ENCODE measurements at places on chromosomes 5 and 9.

GRCh38 chr5:103605277-103605676, 42.7 kb upstream of the NUDT12 start:
- DNase-seq: no peak

DNA sequence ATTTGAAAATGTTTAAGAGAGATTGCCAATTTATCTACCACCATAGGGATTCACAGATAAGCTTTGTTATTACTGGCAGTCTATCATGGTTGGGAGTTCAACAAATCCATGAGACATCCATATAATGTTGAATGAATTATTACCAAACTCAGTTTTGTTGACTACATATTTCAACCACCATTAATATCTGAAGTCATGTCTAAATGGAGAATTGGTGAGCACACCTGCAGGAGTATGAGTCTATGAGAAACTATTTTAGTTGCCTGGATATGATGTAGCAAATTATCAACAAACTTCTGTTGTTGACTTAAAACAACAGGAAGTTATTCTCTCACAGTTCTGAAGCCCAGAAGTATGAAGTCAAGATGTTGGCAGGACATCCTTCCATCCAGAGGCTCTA, 126.8 kb upstream of the FBXL7 start:
- DNase-seq: no peak

GRCh38 chr5:177370488-177371119, 12.9 kb downstream of the RGS14 start:
- DNase-seq: peak; percentile 80

GRCh38 chr9:18393340-18394130, 80.4 kb upstream of the ADAMTSL1 start:
- no peak for DNase-seq

GRCh38 chr9:7177383-7177782, 419.6 kb downstream of the KDM4C start:
- DNase-seq: no peak

- no peak for DNase-seq
Observed at GRCh38 chr9:120564589-120564988, 15.4 kb downstream of the CDK5RAP2 start.

- DNase-seq: no peak
Observed at GRCh38 chr5:83026930-83027687, 50.1 kb downstream of the TMEM167A start.

DNA sequence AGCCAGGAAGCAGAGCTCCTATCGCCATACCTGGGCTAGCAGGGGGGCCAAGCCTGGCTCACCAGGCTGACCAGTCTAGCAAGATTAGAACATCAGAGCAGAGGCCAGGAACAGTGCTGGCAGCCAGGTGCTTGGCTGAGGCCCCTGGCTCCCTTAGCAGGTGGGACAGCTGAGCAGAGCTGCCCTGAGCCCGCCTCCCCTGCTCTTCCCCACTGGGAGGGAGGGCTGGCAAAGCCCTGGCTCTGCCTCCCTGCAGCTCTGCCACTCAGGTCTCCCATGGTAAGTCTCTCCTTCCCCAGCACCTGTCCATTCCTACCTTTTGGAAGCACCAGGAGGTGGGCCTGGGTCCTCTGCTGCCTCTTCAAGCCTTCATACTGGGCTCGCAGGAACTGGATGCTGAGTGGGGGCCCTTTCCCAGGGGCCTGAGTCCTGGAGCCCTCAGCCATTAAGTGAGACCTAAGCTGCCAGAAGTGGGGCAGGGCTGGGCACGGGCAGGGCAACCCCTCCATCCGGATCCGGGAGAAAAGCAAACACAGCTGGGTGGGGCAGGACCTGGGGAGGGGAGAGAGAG, 803 bp downstream of the C9orf152 start:
- DNase-seq: no peak

GRCh38 chr5:159947708-159948358, 31.6 kb downstream of the ADRA1B start:
- no peak for DNase-seq

DNA sequence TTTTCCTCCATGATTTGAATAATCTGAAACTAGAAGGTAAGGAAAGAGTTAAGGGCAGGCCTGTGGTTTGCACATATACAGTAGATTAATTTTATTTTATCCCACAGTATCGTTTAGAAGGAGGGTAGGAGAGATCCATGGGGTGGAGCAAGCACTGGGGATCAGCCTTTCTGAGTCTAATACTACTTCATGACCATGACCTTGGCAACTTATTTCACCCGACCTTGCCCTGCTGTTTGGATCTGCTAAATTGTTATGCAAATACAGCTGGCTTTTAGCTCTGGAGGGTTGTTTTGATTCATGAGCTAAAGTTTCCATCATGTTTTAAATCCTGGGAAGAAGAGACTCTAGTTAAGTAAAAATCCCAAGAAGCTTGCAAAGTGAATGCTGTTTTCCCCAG, 864 bp upstream of the GRIN3A start:
- no peak for DNase-seq

GRCh38 chr9:119924736-119925135, 555.5 kb upstream of the BRINP1 start:
- no peak for DNase-seq

- no peak for DNase-seq
Observed at GRCh38 chr9:137988701-137989100, 111.1 kb downstream of the CACNA1B start.

DNA sequence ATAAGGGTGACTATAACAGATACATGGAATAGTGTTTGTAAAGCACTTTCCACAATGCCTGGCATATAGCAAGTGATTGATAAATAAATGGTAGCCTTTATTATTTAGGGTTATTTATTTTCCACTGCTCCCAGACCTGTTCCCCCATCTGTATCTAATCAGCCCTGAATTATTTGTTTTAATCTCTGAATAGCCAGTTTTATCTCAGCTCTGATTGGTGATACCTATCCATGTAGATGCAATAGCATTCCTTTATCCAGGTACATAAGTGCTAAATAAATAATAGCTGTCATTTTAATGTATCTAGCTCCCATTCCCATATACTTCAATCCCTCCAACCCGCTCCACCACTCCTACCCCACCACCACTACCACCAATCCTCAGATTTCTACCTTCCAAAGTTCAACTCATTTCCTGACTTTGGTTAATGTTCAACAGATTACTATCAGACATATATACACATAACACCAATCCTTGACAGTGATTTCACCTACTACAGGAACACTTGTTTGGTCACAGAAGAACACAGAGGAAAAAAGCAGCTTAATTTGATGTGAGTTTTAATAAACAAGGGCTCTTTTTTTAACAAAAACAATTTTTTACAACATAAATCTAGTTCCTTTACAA, 14.0 kb downstream of the PRKAA1 start:
- DNase-seq: no peak

DNA sequence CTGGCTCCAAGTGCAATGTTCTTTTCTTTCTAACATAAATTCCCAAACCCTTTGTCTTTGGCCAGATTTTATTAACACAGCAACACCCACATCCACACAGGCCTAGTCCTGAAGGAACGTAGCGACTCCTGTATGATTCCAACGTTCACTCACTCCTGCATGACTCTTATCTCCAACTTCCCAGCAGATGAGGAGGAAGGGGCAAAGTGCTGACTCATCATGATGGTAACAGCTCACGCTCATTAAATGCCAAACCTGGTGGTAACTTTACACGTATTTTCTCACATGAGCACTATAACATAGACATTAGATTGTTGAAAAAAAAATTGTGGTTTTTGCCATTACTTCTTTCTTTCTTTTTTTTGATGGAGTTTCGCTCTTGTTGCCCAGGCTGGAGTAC, 1349.5 kb downstream of the EFNA5 start:
- no peak for DNase-seq

DNA sequence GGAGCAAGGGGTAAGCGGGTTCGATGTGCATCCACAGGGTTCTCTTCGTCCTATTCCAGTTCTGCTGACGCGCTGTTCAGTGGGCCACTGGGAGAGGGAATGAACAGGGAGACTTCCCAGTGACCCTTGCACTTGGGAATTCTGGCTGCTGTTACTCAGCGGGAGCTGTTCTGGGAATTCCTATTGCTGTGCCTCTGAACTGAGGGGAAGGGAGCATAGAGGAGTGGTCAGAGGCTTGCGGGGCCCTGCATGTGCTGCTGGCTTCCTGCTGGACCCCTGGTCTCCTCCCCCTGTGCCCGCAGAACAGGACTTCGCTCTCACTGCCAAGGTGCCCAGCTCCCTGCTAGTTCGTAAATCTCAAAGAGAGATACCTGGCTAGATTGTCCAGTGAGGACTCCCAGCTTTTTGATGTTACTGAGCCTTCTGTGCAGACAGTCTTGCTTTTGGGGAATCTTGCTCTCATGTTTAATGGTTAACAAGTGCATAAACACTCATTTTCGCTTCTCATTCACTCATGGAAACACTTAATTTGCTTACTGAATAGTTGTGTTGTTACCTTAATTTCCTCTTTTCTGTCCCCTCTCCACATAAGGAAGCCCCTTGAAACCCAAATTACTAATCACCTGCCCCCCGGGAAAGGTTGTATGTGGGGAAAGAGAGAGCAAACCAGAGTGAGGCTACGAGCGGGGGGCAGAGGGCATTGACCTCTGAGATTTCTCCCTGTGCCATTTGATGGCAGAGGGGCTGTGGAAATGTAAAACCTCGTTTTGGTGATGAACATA, 5.9 kb downstream of the TRIO start:
- DNase-seq: no peak

- peak; percentile 89 for DNase-seq
Observed at GRCh38 chr9:115209601-115210306, 91.8 kb upstream of the TNC start.

GRCh38 chr9:130927995-130928900, 10.8 kb downstream of the FIBCD1 start:
- no peak for DNase-seq

GRCh38 chr5:156683509-156683908, 166.6 kb upstream of the PPP1R2B start:
- DNase-seq: no peak

- no peak for DNase-seq
Observed at GRCh38 chr5:6758236-6758635, 45.0 kb downstream of the TENT4A start.

- no peak for DNase-seq
Observed at GRCh38 chr9:81455462-81456219, 233.7 kb downstream of the TLE1 start.

DNA sequence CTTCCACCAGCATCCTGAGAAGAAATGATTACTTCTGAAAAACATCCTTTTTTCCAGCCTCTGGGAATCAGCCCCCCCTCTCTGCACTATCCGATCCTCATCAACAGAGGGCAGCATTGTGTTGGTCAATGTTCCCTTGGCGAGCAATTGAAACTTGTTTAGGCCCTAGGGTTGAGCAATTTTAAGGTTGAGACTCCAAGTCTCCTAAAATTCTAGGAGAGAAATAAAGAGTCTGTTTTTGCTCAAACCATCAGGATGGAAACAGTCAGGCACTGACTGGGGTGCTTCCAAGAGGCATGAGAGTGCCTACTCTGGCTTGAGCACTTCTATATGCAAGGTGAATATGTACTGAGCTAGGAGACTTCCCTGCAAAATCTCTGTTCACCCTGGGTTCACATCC, 12.4 kb upstream of the CYFIP2 start:
- DNase-seq: no peak

DNA sequence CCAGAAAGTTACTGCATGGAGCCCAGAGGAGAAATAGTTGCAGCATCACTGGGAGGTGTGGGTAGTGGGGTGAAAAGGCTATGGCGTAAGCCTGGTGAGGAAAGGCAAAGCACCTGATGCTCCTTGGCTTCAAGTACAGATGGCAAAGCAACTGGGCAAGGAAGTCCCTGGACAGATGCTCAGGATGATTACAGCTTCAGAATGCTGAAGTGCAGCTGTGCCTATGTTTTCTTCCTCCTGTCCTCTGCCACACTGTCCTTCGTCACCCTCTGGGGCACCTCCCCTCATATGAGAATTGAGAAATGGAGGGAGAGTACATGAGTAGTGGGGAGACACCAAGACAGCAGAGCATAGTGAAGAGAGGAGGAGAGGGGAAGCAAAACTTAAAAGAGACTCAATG, 328.0 kb downstream of the PDE4D start:
- DNase-seq: no peak

DNA sequence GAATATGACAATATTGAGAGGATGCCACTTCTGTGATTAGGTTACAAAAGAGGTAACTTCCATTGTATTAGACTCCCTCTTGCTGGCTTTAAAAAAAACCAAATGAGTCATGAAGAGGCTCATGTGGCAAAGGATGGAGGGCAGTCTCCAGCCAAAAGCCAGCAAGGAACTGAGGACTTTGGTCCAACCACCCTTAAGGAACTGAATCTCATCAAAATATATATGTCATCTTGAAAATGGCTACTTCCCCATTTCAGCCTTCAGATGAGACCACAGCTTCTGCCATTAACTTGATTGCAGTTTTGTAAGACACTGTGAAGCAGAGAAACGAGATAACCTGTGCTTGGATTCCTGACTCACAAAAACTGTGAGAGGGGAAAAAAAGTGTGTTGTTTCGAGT, 15.5 kb upstream of the TRIM32 start:
- DNase-seq: no peak

- DNase-seq: no peak
Observed at GRCh38 chr5:125005266-125005665, 258.8 kb upstream of the ZNF608 start.

DNA sequence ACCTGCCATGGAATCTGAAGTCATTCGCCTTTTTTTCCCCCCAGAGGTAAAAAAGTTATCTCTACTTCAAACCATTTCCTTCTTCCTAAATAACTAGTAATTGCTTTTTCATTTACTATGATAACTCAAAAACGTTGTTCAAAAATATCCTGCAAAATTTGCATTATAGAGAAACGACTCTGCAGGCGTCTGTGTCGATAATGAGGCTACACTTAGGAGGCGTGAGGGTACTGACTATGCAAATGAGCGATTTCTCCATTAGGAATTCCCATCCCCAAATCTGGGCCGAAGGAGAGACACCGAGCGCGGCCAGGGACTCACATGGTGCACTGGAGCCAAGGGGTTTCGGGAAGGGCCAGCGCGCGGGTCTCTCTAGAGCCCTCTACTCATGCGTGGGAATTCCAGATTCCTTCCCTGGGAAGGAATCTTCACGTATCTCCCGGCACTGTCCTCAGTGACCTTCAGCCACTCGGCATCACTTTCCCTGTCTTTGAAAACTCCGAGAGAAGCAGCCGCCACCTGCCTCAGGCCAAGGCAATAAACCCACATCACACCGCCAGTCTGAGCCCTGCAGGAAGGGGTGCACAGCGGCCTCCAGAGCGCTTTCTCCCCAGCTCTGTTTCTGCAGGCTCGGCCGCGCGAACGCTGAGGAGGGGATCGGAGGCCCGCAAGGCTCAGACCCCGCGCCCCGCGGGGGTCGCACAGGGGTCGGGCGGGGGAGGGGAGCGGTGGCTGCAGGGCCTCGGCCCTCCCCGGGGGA, 718 bp upstream of the DENND4C start:
- DNase-seq: peak; percentile 73

DNA sequence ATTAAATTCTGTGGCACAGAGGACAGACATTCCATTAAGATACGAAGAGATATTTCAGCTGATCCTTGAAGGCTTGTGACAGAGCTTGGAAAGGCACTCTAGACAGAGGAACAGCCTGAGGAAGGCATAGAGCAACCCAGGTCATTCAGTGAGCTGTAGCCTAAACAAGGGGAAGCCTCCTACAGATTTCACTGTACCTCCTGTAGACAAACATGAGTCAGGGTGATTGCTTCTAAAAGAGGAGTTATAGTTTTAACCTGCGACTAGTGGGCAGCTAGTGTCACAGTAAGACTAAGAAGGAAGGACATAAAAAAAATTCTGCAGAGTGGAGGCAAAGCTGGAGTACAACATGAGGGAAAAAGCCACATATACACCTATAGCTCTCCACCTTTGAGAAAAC, 43.5 kb upstream of the ANKDD1B start:
- DNase-seq: peak; percentile 77

Measured in activated CD4-positive, alpha-beta T cell treated with anti-CD3 and anti-CD28 coated beads, Interleukin-10, Interleukin-2, amounts not matched to agents 100 ng/mL and 50 ng/mL, durations not matched to agents 16 hours and 8 hours (primary cell).